ENCODE measurements at places on chromosomes 7 and 10.
A peak's percentile ranks its signal among the peaks of the same experiment; 100 is the strongest.

GRCh38 chr7:93958216-93958615 lies 36.7 kb downstream of the GNG11 start:
- no peak for DNase-seq

- DNase-seq, result no peak
Measured at GRCh38 chr7:42730586-42730985, 181.3 kb downstream of the C7orf25 start.

DNA sequence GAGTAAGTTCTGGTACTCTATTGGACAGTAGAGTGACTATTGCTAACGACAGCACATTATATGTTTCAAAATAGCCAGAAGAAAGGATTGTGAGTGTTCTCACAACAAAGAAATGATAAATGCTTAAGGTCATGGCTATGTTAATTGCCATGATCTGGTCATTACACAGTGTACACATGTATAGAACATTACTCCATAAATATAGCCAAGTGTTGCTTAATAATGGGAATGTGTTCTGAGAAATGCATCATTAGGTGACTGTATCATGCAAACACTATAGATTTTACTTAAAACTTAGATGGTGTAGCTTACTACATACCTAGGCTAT lies 19.6 kb downstream of the EPC1 start:
- no peak for DNase-seq

DNA sequence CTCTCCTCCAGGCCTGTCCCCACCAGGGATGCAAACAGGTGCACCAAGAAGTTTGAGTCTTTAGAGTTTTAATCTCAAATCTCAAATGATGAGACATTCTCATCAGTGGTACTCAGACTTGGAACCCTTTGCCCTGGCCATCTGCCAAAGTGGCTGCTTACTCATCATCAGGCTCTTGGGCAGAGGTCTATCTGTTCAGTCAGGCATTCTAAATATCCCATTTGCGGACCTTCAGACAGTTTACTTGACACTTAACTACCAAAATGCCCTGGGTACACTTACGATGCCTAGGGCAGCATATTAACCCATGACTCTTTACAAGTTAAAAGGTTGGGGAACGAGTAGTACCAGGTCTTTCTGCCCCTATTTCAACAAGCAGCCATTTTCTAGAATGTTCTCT lies 61.2 kb upstream of the YAE1 start:
- DNase-seq, result no peak

DNA sequence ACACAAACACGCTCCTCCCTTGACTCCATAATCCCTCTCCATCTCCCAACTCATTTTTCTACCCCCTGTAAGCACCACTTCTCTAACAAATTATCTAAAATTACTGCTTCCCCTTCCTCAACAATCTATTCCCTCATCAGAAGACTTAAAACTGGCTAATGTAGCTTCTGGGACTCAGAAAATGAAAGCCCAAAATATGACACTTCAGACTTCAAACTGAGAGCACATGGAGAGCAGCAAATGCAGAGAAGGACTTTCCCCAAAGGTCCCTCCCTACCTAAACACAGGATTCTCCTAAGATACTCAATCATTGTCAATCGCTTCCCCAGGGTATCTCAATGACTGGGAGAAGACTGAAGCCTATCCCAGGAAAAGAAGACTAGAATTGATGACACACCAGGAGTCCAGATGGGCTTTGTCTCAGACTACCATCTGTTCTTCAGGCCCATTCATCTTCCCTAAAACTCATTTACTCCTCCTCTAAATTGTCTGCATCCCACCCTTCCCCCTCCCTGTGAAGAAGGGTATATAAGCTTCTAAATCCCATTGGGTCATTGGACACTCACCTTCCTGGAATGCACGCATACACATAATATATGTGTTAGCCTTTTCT lies 39.2 kb downstream of the ST8SIA6 start:
- DNase-seq, result no peak

GRCh38 chr10:71911296-71911953 lies 52.8 kb upstream of the CHST3 start:
- no peak for DNase-seq

DNA sequence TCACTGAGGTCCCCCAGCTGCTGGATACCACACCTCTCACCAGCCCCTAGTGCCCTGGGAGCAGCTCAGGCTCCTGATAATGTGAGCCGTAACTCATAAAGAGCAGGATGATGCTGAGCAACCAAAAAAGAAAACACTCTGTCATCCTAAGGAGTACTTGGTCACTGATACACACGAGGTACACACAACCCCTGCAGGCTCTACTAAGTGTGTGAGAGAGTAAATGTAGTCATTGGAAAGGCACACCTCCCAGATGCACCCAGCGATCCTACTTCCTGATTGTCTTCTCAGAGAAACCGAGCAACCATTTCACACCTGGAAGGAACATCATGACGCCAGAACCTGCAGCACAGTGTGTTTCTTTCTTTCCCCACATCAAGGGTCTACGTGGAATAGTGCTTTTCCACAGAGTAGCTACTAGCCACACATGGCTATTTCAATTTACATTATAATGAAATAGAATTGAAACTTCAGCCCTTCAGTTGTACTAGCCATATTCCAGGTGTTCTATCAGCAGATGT lies 34.2 kb downstream of the FIGNL1 start:
- DNase-seq, result no peak

GRCh38 chr7:28389504-28390395 lies 22.6 kb upstream of the CREB5 start:
- no peak for DNase-seq

DNA sequence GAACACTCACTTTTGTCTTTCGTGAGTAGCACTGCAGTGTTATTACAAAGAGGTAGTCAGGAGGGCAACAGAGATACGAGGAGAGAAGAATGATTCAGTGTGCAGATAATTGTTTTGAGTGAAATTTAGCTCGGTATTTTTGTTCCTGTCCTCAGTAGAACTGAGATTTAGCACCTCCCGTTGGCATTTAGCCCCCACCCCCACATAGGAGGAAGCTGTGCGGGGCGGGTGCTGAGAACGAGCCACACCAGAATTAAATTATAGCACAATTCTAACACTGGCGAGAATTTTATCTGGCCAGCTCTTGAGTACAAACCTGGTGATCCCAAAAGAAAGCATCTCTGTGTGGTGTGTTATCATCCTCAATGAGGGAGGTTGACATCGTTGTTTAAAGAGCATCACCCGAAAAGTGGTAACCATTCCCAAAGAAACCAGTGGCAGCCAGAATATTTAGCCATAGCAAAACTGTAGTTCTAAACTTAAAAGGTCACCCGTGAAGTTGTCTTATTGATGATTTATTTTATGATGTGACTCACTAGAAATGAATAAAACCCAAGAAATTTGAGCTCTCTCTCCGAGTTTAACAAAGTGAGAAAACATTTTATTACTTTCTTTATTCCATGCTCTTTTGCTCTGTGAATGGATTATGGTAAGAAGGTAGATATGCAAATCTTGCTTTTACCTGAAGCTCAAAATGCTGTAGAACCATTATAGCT lies 612.2 kb downstream of the SUGCT start:
- no peak for DNase-seq

DNA sequence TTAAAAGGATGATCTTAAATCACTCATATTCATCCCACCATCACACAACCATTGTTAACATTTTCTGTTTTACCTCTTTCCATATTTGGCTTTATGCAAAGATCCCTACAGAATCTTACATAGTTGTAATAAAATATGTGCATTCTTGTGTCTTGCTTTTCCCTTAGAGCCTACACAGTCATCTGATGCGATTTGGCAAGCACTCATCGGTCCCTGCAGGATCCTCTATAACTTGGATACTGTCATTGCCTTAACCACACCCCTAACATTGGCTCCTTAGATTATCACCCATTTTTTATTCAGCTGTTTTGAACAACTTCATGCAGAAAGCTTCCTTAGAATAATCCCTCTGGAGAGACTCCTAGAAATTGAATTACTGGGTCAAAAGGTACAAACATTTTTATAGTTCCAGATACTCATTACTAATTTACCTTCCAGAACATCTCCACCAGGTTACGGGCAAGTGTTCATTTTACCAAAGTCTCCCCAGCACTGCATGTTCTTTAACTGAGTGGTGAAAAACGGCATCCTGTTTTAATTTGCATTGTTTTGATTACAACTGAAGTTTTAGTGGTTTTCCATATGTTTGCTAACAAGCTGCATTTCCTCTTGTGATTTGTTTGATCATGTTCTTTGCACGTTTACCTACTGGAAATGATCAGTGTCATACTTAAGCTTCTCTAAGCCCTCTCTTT lies 268.3 kb downstream of the GRID1 start:
- no peak for DNase-seq

GRCh38 chr10:93376372-93377293 lies 105.5 kb downstream of the MYOF start:
- peak; percentile 15 for DNase-seq

GRCh38 chr10:38156416-38157269 lies 62.5 kb downstream of the ZNF37A start:
- no peak for DNase-seq

GRCh38 chr7:44564606-44565005 lies 9.1 kb downstream of the DDX56 start:
- no peak for DNase-seq

GRCh38 chr7:12706900-12707536 lies 19.6 kb downstream of the ARL4A start:
- no peak for DNase-seq

- no peak for DNase-seq
Measured at GRCh38 chr7:136018104-136018503, 40.9 kb upstream of the MTPN start.

- DNase-seq, result no peak
Measured at GRCh38 chr10:104318810-104319741, 19.2 kb downstream of the ITPRIP start.

- peak; percentile 21 for DNase-seq
Measured at GRCh38 chr7:45921699-45922519, 837 bp upstream of the IGFBP3 start.

All from stimulated activated naive CD8-positive, alpha-beta T cell treated with anti-CD3 and anti-CD28 coated beads, Interleukin-15, Interleukin-2, amounts not matched to agents 100 U/mL and 50 U/mL, for 24 hours (primary cell).